NCI-H1417 treated with DMSO at 0.1 percent for 48 hours (cell line): ENCODE measurements at places on chromosomes 12 and 14.

- no peak for DNase-seq
Measured at GRCh38 chr12:93108985-93109384, 179.9 kb upstream of the EEA1 start.

- no peak for DNase-seq
Measured at GRCh38 chr12:81022531-81022930, 55.3 kb upstream of the ACSS3 start.

GRCh38 chr12:27324530-27324929, 8.1 kb upstream of the BMAL2 start:
- no peak for DNase-seq

DNA sequence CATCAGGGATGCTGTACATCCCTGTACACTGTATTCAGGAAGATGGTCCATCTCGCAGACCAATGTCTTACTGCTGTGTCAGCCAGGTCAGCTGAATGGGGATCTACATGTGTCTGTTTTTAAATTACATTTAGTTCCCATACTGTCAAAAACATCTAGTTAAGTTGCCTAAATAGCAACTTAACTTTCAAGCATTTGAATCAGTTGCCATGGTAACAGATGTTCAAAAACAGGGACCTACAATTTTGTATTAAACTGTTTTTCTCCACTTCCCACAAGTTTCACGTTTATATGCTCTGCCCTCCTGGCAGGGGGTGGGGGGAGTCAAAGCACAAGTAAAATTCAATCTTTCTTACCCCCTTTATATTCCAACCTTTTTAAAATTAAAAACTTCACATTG, 38.3 kb downstream of the C12orf42 start:
- DNase-seq, result no peak

DNA sequence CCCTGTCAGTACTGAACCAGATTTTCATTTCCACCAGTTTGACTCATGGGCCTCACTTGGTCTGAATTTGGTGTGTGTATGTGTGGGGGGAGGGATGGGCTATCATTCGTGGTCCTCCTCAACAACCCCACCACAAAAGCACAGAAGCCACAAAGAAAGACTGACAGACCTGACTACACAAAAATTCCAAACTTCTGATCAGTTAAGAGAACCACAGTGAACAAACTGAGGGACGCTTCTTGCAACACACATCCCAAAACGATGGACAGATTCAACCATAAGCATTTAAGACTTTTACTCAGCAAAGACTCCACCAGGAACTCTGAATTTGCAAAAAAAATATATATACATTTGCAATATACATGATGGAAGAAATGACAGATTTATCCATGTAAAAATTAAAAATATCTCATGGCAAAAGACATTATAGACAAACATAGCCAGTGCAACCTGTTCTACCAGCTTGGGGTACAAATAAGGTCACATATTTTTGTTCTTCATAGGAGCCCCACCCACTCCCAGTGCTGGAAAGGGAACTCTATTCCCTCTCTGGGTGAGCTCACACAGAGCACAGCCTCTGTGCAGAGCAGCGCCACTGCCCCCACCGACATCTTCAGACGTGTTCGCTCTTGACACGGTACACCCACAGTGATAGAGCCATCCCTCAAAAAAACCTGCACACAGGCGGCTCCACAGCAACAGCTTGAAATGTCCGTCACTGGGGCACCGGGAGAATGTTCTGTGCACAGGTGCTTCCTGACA, 49.7 kb downstream of the JAG2 start:
- no peak for DNase-seq

DNA sequence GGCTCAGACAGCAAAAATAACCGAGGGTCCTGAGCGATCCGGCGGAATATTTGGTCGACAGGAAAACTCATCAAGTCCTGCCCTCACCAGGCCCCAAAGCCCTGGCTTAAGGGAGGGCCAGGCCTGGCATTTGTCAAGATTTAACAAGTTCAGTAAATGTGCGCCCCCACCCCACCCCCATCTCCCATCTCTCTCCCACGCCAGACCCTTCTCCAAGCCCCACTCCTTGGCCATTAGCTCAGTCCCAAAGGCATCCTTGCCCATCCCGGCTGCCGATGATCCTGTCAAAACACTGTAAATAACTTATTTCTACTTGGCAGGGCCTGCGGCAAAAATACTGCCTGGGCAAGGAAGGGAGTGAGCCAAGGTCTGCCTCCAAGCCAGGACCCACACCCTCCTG, 52.8 kb downstream of the ITPK1 start:
- DNase-seq, result no peak

- no peak for DNase-seq
Measured at GRCh38 chr14:69291396-69291795, 31.4 kb downstream of the GALNT16 start.
